ENCODE measurements at places on chromosomes 11 and 22.

GRCh38 chr11:42951266-42951665 is 360.5 kb upstream of the API5 start:
- DNase-seq = no peak

- DNase-seq = peak; percentile 52
These were observed 10.9 kb downstream of the RELA start for GRCh38 chr11:65651589-65652510.

DNA sequence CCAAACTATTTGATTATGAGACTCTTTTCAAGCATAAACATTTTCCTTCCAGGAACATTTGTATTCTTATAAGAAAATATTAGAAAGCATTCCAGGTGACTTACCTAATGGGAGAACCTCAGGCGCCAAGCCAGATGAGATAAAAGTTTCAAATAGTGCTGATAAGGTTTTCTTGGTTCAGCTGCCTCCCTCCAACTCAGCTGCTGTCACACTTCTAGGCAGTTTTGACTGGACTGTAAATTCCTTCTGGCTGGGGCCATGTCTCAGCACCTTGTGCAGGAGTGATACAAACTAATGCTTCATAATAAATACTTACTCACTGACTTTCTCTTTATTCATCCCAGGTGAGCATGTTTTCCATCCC is 131.1 kb downstream of the MED15 start:
- no peak for DNase-seq

DNA sequence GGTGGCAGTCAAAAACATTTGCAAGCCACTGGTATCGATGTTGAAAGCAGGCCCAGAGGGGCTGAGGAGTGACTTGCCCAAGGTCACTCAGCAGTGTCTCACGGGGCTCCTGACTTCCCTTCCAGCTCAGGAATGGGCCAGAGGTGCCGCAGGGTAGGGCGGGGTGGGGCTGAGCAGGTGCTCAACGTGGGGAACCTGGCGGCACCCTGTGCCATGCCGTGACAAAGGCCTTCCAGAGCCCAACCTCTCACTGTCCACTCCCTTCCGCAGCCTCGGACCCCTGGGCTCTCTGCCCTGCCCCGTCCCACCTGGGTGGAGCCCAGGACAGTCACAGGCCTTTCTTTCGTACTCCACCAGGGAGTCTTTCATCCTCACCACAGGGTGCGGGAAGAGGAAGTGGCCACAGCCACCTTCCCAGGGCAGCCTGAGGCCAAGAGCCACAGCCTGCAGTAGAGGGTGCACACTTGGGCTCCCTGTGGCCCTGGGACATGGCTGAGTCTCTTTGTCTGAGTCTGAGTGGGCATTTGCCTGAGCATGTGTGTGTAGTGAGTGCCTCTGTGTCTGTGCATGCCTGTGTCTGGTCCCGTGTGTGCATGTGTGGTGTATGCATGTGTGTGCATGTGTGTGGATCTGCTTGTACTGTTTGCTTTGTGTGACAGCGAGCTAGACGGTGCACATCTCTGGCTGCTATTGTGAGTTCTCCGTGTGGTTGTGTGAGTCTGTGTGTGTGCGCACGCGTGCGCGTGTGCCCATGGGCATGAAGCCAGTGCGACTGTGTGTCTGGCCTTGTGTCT is 6.0 kb upstream of the LIF start:
- no peak for DNase-seq

DNA sequence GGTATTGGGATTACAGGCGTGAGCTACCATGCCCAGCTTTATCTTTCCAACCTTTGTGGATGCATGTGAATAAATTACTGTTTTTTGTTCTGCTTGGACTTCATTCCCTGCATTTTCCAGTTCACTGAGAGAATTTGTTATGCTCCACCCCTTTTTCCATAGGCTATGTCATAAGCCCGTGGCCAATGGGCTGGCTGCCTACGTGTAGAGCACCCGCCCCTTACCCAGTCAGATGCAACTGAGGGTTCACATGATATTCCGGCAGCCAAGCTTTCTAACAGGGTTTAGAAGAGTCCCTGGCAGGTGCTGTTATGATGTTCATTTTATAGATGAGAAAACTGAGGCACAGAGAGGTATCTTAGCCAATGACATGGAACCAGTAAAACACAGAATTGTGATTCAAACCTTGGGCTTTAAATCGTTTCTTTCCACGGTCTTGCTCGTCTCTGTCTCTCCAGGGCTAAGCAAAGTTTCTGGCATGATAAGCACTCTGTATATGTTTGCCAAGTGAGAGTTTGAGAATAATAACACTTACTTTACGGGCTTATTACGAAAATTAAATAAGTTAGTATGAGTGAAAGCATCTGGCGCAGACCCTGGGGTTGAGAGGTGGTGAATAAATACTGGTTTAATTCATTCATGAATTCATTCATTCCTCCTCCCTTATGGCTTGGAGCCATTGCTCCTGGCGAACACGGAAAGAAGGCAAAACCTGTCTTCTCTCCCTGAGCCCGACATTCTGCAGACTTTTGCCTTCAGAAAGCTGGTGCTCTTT is 42.4 kb upstream of the RASD2 start:
- DNase-seq = no peak

DNA sequence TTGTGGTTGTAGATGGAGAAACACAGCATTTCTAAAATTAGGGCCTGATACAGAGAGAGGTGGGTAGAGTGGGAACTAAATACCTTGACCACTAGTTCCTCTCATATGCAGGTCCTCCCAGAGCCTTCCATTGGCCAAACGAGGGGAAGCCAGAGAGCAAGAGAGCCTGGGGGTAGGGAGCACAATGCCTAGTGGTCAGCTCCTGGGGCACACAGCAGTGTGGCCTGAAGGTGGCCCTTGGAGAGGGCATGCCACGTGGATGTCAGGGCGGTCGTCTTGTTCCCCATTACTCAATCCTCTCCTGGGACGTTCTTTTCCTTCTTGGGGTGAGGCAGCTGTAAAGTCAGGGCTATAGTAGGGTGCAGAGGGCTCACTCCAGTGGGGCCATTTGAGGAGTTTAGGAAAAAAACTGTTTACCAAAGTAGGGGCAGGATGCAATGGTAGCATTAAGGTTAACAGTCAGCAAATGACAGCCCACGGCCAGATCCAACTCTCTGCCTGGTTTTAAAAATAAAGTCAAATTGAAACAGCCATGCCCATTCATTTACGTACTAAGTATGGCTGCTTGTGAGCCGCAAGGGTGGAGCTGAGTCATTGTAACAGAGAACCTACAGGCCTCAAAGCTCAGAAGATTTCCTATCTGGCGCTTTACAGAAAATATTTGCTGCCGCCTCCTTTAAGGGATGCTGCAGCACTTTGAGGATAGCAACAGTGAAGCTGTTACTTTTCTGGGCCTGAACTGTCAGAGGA is 7.6 kb downstream of the MYO18B start:
- DNase-seq = peak; percentile 25

DNA sequence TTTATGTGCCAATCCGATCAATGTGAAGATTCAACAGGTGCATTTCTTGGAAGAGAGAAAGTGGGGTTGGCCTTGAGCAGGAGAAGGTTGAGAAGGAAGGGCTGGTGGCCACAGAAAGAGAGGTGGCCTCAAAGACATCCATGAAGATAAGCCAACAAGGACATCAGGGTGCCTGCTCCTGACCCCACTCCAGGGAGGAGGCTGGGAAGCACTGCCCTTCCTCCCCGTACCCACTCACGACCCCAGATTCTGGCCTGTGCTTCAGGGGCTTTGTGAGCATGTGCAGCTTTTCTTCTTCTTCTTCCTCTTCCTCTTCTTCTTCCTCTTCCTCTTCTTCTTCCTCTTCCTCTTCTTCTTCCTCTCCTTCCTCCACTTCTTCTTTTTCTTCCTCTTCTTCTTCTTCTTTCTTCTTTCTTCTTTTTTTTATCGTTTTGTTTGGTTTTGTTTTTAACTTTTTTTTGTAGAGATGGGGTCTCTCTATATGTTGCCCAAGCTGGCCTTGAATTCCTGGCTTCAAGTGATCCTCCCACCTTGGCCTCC is 30.3 kb downstream of the DKK3 start:
- DNase-seq = no peak

DNA sequence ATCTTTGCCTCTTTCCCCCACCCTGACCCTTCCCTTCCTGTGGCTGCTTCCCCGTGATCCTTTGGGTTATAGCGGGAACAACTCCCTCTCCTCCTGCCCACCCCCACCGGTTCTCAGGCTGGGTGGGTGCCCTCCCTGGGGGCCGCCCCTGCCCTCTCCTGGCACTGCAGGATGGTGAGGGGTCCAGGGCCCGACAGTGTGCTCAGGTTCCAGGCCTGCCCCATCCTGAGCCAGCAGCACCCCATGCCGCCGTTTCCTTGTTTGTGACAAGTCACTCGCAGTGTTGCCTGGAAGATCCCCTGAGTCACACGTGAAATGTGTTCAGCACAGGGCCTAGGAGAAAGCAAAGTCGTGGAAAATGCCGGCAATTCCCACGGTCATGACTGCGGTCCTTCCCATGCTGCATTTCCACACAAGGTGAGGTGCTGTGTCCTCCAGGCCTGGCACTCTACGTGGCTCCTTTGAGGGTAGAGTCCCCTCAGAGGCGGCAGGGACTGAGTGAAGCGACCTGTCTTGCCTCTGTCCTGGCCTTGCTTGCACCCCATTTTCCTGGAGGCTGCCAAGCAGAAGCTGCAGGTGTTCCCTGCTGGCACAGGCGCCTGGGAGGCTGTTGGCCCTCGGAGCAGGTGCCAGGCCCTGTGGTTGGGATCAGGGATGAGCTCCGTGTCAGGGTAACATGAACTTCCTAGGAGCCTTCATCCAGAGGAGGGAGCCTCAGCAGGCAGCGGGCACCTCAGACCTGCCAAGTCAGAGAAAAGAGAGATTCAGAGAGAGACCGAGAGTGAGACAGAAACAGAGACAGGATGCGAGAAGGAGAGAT is 80.5 kb upstream of the LINC01488 start:
- DNase-seq = no peak

GRCh38 chr11:124870430-124870829 is 5.2 kb downstream of the ROBO3 start:
- no peak for DNase-seq

GRCh38 chr11:111737444-111738210 is 28.6 kb downstream of the PPP2R1B start:
- peak; percentile 65 for DNase-seq

DNA sequence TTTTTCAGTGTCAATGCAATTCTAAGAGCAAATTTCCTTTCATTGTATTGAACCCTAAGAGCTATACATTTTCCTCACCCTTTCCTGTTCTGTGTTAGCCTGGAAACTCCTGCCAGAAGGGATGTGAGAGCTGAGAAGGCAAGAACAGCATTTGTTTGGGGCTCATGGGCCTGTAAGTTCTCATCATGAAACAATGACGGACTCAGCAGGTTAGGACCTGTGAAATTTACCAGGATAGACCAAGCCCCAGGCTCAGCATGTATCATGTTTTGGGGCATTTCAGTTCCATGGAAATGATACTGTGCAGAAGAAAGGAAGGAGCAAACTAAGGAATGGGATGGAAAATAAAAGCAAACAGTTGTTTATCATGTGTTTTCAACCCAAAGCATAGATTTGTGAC is 41.6 kb downstream of the NTM start:
- no peak for DNase-seq

GRCh38 chr22:23608583-23608982 is 23.5 kb downstream of the DRICH1 start:
- no peak for DNase-seq

DNA sequence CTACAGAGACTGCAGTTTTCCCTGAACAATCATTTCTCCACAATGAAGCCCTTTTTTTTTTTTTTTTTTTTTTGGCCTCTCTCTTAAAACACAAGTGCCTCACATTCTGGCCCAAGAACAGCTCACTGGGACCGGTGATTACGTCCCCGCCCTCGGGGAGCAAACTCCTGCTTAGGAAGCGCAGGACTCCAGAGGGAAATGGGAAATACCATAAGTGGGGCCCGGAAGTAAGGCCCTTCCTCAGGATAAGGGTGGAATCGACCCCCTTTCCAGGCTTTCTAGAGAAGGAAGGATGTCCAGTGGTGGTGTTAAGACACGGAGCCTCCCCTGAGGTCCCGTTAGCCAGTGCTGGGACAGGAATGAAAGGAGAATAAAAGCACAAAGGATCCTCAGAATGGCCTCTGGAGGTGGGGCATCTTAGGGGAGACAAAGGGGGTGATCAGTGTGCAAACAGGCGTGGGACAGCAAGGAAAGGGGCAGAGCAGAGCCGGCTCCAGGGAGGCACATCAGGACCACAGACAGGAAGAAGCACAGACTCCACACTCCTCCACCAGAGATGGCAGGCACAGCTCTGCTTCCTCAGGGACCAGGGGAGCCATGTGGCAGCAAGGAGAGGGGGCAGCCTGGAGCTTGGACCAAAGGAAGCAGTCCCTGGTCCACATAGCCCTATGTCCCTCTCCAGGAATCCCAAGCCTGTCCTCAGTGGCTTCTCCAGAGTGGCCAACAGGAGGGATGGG is 61.3 kb downstream of the CHST1 start:
- DNase-seq = no peak

- no peak for DNase-seq
These were observed 12.2 kb downstream of the KCTD17 start for GRCh38 chr22:37063431-37064420.

- DNase-seq = no peak
These were observed 42.6 kb downstream of the FLRT1 start for GRCh38 chr11:64078284-64078683.

GRCh38 chr11:60985991-60986915 is 14.8 kb downstream of the CD6 start:
- DNase-seq = no peak

GRCh38 chr11:17015627-17016126 is 1.5 kb upstream of the PLEKHA7 start:
- peak; percentile 18 for DNase-seq

DNA sequence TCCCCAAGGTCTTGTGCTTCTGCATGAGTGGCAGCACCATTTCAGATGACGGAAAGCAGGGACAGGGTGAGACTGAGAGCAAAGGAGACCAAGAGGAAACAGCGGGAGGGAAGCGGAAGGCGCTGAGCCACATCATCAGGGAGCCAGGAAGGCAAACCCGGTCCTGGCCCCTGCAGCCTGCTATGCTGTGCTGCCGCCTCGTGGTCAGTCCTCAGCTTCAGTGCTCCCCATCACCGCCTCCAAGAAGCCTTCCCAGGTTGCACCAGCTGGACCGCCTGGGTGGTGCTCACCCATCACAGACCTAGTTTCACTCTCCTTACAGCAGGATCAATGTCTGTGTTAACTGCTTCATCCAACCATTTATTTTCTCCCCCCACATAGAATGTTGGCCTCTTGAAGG is 73.0 kb upstream of the PHF21B start:
- no peak for DNase-seq

DNA sequence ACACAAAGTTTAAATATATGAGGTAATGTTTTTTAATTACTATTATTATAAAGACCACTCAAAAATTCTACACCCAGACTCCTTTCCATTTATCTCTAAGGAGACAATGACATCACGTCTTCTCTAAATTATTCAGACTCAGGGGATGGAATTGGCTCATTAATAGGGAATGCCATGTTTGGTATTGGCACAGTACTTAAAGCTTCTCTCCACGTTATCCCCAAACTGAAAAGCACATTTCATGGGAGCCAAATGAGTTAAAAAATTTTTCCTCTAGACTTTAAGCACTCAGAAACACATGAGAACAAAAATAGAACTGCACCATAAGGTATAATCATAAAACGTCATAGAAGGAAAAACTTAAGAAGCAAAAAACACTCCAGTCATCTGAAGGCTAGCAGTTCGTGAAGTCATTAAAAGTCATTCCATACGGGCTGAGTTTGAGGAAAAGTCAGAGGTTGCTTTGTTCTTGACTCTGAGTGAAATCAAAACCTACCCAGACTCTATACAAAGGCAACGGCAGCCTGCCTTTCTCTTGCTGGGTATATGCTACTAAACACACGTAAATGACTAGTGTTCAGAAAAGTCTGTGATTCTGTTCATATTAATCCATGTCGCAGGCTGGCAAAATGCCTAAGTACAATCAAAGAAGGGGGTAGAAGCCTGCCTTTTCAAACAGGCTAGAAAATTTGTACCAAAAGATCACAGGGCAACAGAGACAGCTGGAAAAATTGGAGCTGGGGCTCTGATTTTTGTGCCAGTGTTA is 8.7 kb upstream of the MPPED2 start:
- no peak for DNase-seq

- no peak for DNase-seq
These were observed 26.6 kb downstream of the HPS5 start for GRCh38 chr11:18295316-18295715.
